ENCODE measurements at places on chromosomes 1 and 21.

DNA sequence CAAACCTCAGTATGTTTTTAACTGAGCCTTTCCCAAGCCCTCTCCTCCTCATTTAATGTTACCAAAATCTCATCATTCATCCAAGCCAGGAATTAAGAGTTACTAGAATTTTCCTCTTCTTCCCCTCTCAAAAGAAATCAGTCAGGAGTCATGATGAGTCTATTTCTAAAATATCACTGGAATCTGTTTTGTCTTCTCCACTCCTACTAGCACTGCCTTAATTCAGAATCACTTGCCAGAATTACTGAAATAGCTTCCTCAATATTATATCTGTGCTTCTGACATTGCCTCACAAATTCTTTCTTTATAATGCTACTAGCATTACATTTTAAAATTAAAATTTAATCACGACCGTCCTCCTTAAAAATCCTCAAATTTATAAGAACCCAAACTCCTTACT is 106.1 kb downstream of the PTGER3 start:
- DNase-seq, result no peak

DNA sequence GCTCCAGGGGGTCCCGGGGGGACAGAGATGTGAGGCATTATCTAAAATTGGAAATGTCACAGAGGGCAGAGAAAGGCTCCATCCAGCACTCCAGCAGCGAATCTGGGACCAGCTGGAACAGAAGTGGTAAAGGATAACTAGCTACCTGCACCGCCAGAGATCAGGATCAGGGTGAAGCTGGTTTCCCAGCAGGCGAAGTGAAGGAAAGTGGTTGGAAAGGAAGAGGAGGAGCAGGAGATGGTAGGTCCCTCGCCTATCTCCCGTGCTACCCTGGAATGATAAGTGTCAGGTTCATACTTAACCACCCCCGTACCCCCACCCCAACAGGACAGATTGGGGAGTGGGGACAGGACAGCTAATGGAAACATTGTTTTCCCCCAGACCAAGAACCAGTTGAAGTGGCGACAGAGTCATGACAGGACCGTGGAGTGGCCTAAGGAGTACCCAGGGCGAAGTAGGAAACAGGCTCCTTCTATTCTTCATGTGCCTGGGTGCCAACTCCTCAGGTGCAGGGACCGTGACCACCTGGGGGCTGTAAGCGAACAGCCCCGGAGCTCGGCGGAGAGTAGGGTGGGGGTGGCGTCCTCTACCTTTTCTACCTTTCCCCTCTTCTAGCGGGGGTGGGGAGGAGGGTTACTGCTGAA is 717 bp downstream of the B4GALT3 start:
- DNase-seq, result no peak

DNA sequence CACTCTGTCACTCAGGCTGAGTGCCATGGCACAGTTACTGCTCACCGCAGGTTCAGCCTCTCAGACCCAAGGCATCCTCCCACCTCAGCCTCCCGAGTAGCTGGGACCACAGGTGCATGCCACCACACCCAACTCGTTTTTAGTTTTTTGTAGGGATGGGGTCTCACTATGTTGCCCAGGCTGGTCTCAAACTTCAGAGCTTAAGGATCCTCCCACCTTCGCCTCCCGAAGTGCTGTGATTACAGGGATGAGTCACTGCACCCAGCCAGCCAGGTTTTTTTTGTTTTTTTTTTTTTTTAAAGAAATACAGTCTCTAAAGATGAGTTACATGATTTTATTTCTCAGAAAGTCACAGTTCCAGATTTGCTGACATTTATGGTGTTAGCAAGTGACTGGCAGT is 29.0 kb downstream of the BACE2 start:
- no peak for DNase-seq

DNA sequence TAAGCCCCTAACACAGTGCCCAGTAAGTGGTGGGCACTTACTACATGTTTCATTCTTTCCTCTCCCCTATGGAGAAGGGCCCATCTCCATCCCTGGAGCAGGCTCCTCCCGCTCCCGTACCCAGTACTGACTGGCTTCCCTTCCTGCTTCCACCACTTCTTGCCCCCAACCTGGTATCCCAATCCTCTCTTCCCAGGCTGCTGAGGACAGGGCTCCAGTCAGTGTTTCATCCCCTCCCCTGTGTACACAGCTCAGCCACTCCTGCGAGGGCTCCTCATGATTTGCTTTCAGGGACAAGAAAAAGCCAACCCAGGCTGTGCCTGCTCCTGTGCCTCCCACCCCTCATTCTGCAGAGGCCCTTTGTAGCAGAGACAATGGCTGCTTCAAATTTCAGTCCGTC is 20.8 kb upstream of the ETV3 start:
- DNase-seq, result no peak

GRCh38 chr1:9417695-9418094 is 121.6 kb upstream of the SLC25A33 start:
- DNase-seq, result no peak

- no peak for DNase-seq
Observed at GRCh38 chr1:18166929-18167328, 59.3 kb downstream of the IGSF21 start.

DNA sequence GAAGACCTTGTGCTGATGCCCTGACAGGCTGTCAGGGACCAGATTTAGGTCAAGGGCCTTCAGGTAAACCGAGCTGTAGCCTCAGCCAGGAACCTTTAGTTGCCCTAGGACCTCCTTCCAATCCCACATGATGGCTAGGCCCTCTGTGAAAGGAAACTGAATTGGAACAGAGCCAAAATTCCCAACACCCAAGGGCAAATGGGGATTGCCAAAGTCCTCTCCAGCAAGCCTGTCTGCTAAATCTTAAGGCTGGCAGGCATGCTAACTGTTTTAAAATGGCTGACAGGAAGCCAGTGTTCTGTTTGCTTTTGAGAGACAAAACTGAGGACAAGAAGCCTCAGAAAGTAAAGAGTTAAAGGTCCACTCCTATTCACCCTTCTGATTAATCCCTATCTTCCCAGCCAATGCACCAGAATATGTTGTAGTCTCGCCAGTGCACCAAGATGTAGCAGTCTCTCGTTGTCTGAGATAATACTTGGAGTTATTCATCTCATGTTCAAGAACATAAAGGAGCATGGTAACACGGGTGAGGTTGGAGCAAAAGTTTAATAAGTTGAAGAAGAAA is 35.1 kb downstream of the MSTO1 start:
- DNase-seq, result no peak

DNA sequence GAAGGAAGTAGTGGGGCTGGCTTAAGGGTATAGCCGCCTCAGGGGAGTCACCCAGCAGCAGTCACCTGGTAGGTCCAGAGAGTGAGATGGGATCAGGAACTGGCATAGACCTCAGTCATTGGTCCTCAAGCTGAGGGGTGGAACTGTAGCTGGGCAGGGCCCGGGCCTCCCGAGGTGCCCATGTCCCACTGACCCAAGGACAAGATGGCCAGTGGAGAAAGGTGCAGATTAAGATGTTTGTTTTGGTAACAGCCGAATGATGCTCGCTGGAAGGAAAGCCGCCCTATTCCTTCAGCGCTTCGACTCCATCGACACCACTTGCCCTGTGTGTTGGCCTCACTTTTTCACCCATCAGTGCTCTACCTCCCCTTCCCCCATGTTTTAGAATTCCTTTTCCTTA is 16.4 kb downstream of the COL9A2 start:
- DNase-seq, result no peak

DNA sequence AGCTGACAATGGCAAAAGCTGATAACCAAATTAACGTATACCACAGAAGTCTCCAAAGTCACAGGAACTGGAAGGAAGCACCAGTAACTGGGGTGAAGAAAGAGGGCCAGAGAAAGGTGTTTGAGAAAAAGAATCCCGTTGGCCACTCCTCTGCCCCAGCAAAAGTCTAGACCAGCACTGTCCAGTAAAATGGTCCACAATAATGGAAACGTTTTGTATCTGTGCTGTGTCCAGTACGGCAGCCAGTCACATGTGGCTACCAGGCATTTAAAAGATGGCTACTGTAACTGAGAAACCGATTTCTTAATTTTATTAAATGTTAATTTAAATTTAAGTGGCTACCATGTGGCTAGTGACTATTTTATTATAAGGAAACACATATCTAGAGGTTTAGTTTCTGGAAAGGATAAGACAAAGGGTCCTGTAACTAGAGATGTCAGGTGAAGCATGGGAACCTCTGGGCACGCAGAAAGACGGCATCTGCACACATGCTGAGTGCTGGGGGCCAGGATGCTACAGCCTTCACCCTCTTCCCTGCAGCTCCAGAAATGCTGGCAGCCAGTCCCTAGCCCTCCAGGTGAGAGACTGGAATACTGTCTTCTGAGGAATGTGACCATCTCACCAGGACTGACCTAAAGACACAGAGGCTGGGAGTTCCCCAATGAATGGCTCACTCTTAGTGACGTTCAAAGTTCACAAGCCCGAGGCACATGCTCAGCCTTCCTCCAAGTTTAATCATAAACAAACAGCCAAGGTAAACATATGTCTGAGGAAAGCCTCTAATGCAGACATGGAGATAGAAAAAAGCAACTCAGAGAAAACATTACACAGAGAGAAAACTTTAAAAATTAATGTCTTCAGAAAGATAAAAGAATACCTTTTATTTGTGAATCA is 50.7 kb downstream of the JAK1 start:
- DNase-seq, result peak; percentile 72

DNA sequence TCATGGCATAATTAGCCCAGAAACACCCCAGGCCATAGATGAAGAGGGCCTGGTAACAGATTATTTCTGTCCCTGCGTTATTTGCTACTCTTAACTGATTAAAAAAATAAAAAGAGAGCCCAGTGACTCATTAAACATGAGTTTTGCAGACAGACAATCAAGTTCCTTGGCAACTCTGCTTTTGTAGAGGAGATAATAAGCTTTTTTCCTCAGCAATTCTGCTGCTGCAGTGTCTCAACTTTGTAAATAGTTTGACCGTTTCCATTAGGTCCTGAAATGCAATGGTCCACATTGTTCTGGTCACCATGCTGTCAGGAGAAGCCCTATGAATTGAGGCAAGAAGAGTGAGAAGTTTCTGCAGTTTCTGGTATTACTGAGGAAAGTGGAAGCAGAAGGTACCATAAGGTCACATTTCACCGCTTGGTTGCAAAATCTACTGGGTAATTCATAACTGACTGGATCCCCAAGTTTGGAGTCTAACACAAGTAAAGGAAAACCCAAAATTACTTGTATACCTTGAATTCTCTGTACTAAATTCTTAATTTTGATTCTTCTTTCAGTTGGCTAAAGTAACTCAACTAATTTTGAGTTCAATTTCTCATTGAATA is 139.5 kb downstream of the ZZZ3 start:
- peak; percentile 17 for DNase-seq

DNA sequence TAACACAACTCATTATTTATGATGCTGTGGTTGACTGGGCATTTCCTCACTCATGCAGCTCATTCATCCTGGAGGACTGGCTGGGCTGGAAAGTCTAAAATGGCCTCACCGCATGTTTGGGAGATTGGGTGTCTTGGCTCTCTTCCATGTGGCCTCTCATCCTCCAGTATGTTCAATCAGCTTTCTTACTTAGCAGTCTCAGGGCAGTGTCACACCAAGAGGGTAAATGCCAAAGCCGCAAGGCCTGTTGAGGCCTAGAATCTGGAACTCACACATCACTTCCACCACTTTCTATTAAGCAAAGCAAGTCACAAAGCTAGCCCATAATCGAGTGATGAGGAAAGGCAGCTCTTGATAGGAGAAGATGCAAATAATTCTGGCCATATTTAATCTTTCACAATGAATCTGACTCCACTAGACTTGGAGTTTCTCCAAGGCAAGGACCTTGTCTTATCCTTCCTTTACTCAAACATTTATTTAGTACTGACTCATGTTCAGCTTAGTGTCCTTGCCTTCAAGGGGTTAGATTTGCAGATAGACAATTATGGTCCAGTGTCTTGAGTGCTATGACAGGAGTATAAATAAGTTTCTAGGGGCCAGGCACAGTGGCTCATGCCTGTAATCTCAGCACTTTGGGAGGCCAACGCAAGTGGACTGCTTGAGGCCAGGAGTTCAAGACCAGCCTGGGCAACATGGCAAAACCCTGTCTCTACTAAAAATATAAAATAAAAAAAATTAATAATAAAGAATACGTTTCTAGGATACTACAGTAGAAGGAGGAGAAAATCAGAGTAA is 45.1 kb downstream of the TMEM53 start:
- DNase-seq, result peak; percentile 79

- DNase-seq, result no peak
Observed at GRCh38 chr1:162328512-162328911, 48.1 kb downstream of the SPATA46 start.

- DNase-seq, result no peak
Observed at GRCh38 chr21:42480736-42481135, 15.3 kb downstream of the RSPH1 start.

DNA sequence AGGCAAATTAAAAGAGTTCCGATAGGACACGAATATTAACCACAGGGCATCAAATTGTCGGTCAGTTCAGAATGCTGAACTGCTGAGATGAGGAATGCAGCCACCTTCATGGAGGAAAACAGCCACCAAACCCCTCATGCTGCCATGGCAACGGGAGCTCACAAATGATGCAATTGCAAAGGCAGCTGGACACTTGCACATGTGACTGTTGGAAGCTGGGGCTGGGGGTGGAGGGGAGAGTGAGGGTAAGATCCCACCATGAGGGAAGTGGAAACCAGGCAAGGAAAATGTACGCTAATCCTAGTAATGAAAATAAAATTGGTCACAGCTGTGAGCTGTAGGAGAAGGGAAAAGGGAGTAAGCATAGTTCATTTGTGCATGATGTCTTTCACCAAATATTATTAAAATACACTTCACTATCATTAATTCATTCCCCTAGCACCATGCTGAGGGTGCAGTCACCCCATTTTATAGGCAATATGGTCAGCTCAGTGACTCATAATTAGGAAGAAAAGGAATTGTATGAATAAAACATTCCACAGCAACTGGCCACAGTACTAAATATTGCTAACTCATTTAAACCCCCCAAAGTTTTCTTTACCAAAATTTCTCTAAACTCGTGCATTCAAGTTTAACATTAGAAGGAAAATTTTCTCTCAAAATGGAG is 15.3 kb downstream of the BECN2 start:
- DNase-seq, result no peak

DNA sequence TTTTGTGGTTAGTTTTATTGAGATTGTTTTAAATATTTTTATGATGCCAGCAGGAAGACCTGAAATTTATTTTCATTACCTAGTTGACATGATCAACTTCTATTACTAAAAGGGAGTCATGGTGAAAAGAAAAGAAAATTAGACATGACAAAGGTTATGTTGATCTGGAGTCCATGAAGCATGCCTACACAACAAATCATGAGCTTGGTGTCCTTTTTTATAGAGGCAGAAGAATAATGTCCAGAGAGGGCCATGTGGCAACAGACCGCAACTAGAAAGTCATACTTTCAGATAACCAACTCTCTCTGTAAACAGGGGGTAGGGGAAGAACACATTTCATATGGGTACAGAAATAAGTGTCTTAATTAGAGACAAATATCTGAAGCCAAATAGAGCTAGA is 175.5 kb upstream of the HOOK1 start:
- DNase-seq, result no peak

DNA sequence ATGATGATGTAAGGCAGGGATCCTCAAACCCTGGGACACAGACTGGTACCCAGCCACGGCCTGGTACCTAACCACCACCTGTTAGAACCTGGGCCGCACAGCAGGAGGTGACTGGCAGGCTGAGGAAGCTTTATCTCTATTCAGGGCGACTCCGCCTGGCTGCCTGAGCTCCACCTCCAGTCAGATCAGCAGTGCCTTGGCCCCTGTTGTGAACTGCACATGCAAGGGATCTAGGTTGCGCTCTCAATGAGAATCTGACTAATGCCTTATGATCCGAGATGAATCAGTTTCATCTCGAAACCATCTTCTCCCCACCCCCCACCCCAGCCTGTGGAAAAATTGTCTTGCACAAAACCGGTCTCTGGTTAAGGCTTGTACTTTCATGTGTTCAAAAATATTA is 4.2 kb downstream of the RNPC3 start:
- DNase-seq, result no peak

Measured in fibroblast of gingiva (primary cell).